ENCODE measurements at places on chromosomes 7 and 10.

- no peak for DNase-seq
Observed at GRCh38 chr10:45386657-45387056, 12.6 kb downstream of the ALOX5 start.

- DNase-seq, result no peak
Observed at GRCh38 chr7:70935854-70936253, 196.1 kb upstream of the GALNT17 start.

- no peak for DNase-seq
Observed at GRCh38 chr7:36523371-36524101, 133.9 kb downstream of the ANLN start.

GRCh38 chr10:128060341-128061250 lies 65.6 kb downstream of the MKI67 start:
- no peak for DNase-seq

DNA sequence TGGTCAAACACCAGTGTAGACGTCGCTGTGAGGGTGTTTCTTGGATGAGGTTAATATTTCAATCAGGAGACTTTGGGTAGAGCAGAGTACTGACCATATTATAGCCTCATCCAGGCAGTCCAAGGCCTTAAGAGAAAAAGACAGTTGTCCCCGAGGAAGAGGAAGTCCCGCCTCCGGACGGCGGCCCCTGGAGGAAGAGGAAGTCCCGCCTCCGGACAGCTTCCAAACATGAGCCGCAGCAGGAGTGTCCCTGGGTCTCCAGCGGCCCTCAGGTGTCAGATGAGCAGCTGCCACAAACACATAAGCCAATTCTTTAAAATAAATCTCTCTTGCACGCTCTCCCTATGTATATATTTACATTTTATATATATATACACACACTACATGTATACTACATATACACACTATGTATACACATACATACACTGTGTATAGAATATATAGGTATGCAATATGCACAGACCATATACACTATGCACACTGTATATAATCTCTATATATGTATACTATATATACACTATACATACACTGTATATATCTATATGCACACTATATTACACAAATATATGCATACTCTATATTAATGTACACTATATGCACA lies 37.5 kb downstream of the PWWP2B start:
- DNase-seq, result no peak

DNA sequence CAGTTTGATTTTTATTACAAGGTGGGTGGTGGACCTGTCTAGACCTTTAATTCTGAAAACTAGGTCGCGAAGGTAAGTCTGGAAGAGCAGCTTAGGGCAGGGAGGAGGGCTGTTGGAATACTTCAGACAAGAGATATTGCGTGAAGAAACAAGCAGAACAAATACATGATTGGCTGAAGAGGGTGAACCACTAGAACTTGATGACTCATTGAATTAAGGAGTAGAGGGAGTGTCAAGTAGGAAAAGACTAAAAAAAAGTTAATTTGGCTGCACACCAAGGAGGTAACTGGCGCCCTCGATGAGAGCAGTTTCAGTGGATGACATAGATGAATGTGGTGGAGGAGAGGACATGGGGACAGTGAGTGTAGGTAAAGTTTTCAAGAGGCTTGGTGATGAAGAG lies 41.3 kb downstream of the WNT2 start:
- no peak for DNase-seq
